ENCODE measurements at places on chromosomes 13 and 19.
A peak's percentile ranks its signal among the peaks of the same experiment; 100 is the strongest.

- no peak for DNase-seq
Measured at GRCh38 chr13:106874323-106874722, 306.4 kb upstream of the ARGLU1 start.

DNA sequence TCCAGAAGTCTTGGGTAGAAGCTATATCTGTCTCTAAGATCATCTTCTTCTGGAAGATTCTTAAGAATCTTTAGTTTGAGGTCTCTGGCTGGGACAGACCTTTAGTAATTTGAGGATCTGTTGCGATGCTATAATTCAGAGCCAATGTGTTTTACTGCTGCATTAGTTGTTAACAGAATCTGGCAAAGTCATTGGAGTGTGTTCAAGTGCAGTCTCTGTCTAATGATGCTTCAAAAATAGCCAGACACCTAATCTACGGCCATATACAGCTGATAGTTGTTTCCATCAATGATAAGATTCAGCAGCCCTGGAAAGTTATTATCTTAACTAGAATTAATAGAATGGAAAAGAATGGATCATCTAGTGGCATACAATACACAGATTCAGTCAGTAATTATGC is 72.6 kb downstream of the CDK8 start:
- no peak for DNase-seq

DNA sequence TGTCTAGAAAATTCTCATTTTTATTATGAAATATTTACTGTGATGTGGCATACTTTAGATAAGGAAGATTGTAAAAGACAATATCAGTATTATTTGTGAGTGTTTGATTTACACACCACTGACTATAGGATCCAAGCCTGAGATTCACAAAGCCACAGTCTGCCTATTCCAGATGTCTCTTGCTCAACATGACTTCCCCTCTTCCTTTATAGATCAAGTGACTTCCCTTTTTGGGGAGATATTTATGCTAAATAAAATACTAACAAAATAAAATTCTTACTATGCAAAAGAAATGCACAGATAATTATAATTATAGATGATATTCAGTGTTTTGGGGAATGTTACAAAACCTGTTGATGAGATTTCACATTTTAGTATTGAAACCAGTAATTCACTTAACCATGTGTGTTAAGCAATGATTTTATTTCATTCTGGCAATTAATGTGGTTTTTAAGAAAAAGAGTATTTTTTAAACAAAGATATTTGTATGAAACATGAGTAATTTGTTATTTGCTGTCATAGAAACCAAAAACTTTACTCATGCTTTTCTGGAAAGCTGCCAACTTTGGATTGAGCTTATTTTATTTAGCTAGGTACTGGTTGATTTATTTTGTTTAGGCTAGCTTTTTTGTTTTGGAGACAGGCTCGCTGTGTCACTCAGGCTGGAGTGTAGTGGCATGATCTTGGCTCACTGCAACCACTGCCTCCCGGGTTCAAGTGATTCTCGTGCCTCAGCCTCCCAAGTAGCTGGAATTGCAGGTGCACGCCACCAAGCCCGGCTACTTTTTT is 13.7 kb upstream of the GPR183 start:
- no peak for DNase-seq

- DNase-seq = no peak
Measured at GRCh38 chr13:110479648-110480047, 81.9 kb downstream of the RAB20 start.

DNA sequence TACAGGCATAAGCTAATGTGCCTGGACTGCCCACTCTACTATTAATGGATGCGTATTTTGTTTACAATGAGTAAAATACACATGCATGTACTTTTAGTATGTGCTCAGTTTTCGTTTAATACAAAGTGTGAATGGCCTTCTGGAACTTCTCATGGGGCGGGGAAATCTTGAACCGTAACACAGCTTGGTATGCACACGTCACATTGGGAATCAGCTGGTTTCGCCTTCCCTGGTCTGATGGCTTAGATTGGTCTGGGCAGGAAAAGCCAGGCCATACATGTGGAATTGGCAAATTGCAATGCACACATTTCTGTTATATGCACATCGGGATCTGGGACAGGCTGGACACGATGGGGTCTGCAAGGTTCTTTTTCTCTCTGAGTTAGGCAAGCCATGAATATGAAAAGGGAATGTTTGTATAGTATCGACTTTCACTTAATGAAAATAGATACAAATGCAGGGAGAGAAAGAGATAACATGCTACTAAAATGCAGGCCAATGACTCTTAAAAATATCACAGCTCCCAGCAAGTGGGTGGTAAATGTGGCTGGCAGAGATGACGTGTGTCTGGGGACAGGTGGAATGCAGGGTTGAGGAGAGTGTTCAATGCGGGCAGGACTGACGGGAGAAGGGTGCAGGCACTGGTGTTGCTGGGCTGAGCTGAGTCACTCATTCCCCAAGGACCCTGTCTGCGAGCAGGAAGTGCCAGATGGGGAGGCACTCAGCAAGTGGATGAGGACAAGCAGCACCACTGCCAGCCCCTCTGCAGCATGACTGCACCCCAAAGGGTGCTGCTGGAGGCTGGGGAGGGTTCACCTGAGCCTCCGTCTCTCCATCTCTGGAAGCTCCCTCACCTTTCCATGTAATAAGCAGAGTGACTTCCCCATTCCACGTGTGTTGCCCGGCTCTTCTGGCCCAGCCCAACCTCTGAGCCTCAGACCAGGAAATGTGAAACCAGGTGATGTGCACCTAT is 204.0 kb upstream of the GPR12 start:
- DNase-seq = no peak

GRCh38 chr19:6252066-6252465 is 27.7 kb downstream of the MLLT1 start:
- DNase-seq = peak; percentile 49

DNA sequence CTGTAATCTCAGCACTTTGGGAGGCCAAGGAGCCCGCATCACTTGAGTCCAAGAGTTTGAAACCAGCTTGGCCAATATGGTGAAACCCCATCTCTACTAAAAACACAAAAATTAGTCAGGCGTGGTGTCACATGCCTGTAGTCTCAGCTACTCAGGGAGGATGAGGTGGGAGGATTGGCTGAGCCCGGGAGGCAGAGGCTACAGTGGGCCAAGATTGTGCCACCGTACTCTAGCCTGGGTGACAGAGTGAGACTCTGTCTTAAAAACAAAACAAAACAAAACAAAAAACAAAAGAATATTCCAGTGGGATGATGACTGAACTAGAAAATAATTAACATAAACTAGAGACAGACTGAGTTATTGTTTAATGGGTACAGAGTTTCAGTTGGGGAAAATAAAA is 81.7 kb upstream of the ABCC4 start:
- no peak for DNase-seq

DNA sequence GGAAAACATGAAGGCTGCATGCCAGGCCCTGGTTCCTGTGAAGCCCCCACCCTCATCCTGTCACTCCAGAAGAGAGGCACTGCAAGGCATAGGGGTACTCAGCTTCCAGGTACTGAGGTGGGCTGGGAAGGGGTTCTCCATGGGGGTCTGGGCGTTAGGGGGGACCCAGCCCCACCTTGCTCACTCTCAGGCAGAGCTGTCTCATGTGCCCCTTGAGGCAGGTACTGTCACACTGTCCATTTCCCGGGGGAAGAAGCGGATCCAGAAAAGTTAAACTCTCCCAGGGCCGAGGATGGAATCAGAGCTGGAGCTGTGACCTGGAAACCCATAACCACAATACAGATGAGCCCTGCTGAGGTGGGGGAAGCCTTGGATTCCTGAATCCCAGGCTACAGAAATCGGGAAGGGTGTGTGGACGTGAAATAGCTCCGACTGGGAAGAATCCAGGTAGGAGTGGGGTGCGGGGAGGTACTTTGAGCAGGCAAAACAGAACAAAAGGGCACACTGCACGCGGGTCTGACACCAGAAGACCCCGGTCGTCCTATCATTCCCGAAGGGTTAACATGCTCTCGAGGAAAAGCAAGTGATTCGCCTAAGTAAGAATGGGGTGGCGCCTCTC is 540 bp upstream of the USE1 start:
- no peak for DNase-seq
